ENCODE measurements at places on chromosomes 5 and 9.

DNA sequence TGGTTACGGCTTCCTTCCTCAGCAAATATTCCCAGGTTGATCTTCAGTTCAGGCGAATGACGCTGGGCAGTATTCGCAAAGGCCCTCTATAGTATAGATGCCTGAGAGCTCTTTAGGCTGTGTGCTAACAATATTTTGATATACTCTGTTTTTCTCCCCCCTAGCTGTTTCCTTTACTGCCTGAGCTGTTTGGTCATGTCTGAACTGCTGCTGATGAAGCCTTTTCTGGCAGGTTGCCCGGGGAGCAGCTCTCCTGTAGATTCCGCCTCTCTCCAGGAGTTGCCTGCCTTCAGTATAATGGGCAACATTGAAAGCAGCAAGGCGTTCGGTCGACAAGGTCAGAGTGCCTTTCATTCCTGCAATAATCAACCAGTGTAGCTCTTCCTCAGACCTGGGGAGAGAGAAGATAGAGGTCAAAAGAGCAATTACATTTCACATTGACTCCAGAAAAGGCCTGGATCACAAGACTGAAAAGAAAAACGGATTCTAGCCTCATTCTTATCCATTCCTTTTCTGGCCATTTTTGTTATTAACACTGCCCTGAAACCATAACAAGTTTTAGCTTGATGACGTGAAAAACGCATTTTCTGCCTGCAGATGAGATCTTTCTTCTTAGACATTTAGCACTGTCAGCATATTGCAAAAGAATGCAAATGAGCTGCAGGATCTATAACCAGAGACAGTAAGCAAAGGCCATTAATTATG, 60.1 kb upstream of the ZNF608 start:
- no peak for DNase-seq

- DNase-seq: no peak
These were observed 58.6 kb upstream of the XPA start for GRCh38 chr9:97755618-97756267.

DNA sequence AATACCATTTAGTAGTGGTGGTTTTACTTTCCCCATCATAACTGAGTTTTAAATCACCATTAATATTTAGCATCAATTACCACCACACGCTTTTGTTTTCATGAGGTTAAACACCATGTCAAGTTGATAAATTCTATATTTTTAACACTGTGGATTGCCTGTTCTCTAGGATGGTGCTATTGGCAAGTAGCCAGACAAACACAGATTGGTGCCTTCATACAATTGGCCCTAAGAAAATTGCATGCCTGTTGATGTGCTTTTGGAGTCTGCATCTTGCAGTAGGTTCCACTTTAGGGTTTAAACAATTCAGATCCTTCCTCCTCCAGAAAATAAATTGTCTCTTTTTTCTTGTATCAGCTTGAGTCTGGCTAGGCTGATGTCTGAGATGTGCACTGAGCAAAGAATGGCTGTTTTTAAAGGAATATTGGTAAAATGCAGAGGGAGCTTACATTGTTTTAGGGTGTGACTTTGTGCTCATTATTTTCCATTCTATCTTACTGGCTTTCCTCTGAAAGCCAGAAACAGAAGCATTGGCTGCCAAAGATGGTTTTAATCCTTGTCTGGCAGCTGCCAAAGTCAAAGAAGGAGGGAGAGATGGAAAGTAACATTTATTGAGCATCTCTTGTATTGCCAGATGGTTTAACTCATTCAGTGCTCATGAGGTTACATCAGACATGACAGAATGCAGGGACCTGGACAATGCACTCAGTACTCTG, 19.6 kb upstream of the MAN2A1 start:
- no peak for DNase-seq

- DNase-seq: no peak
These were observed 327.1 kb upstream of the NUDT12 start for GRCh38 chr5:103889500-103890209.

DNA sequence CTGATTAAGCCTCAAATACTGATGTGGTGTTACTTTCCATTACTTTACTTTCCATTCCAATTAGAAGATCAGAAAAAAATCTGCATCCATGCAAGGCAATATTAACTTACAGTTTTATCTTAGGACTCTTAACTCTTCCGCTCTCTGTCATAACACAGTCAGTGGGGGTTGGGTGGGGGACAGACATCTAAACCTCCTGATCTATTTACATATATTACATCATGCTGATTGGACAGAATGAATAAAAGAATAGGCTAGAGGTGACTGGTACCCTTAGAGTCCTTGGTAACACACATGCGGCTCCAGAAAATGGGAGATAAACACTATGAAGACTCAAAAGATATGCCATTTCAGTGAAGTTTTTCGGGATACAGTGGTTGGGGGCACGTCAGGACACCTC, 27.6 kb downstream of the RAPGEF6 start:
- no peak for DNase-seq

GRCh38 chr9:30774326-30774725, 1610.1 kb upstream of the ACO1 start:
- DNase-seq: no peak

DNA sequence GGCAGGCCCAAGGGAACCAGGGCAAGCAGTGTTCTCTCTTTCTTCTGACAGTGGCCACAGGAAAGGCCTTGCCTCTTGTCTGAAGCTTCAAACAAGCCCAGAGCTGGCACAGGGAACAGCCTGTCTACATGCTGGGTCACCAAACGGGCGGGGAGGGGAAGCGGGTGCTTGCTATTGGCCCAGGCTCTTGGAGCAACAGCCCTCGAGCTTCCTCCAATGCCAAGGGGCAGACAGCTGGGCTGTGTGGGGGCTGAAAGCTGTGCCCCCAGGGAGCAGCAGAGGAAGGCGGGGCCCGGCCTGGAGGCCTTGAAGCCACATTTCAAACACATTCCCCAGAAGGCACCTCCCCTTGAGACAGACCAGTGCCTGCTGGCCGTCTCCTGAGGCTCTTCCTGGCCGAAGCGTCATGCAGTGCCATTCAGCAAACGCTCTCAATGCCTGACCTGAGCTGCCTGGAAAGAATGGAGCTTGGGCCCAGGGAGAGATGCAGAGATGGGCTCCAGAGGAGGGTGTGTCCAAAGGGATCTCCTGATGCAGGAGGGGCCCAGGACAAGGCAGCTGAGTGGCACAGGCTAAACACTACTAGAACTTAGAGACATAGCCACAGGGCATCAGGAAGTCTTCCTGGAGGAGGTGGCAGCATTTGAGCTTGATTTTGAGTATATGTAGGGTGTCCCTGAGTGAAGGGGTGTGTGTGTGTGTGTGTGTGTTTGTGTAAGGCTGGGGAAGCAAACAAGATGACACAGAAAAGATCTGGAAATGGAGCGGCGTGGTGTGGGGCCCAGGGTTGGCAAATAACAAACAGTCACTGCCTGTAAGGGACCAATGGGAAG, 2.5 kb downstream of the FIBCD1 start:
- no peak for DNase-seq

DNA sequence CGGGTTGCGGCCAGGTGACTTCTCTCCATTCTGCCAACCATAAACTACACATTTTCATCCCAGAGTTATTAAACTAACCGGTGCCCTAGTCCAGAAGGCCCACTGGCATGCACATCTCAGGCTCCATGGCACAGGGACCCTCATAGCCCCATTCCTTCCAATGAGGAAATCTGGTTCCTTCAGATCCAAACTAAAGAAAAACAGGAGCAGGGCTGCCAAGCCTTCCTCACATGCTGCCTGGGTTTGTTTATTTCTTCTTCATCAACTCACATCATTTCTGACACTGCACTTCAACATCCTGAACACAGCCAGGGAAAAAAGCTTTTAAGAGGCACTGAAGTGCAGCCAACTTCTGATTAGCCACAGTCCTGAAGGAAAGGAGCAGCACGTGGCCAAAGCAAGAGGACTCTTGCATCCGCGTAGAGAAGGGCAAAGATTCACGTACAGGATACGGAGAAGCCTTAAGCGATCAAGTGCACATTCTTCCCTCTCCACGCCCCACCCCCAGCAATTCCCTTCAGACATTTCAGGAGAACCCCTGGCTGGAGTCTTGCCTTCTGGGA, 22.5 kb downstream of the LHFPL2 start:
- no peak for DNase-seq

- no peak for DNase-seq
These were observed 228.0 kb downstream of the TLE4 start for GRCh38 chr9:79799691-79800335.

DNA sequence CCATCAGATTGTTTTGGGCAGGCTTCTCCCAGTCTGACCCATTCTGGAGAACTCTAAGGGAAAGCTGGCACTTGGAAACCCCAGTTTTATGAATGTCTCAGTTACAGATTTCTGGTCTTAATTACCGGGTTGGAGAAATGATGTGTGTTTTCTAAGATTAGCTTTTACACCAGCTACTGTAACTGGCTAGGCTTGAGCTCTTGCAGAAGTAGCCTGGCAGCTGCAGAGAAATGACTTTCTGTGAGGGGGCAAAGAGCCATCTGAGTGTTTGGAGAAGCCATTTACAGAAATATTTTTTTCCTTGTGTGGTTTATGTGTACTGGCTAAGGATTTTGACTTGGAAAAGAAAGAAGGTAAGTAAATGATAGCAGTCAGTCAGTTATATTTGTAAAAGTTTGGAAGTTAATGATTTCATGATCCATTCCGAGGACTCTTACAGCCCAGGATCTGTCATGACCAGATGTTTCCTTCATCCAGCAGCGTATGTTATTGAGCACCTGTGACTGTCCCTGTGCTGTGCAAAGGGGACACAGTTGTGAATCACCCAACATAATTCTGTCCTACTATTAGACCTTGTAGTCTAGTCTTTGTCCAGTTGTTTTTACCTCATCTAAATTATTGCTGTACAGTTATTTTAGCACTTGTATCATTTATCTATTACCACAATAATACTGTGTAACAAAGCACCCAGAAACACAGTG, 53.7 kb upstream of the GDNF start:
- DNase-seq: no peak

- DNase-seq: no peak
These were observed 67.5 kb downstream of the COL15A1 start for GRCh38 chr9:99011161-99011709.

DNA sequence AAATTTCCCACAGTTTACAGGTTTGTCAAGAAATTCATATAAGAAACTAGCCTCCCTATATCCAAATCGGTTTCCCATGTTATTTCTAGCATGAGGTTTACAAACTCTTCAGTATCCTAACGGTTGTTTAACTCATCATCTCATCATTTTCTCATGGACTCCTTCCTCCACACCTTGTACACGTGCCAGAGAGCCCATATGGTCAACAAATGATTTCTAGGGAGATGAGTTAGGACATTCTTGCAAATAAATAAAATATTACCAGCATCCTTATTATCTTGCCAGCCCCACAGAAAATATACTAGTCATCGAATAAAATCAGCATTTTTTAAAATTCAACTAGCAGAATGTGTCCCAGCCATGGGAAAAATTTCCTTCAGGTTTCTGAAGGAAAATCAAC, 285.2 kb downstream of the EBF1 start:
- DNase-seq: no peak

DNA sequence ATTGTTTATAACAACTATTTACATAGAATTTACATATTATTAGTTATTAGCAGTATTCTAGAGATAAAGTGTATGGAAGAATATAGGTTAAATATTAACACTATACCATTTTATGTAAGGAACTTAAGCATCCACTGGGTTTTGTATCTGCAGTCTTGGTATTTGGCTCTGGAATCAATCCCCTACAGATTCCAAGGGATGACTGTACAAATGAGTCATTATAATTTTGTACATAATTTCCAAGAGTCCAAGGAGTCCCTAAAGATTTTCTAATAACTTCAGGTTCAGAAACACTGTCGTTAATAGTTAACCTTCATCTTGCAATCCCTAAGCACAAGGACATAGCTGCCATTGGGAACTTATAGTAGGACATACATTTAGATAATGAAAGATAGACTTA, 254.8 kb upstream of the PDE4D start:
- DNase-seq: no peak

DNA sequence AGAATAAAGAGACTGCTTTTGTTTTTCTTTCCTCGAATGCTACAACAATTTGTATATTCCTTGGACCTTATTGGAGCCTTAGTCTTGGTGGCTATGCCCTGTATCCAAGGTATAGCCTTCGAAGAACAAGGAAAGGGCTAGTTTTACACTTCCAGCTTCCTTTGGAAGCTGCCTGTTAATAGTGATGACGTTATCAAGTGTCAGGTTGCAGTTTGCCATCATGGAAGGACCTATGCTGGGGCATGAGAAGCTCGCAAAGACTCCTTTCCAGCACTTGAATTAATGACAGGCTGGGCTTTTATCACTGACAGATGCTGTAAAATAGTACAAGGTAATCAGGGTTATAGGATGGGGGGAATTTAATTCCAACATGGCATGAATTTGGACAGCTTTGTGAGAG, 157.9 kb downstream of the KDM4C start:
- no peak for DNase-seq

- DNase-seq: no peak
These were observed 255.5 kb downstream of the MAN2A1 start for GRCh38 chr5:109945097-109945678.

- no peak for DNase-seq
These were observed 306.6 kb downstream of the ACTL7B start for GRCh38 chr9:108549184-108549583.

DNA sequence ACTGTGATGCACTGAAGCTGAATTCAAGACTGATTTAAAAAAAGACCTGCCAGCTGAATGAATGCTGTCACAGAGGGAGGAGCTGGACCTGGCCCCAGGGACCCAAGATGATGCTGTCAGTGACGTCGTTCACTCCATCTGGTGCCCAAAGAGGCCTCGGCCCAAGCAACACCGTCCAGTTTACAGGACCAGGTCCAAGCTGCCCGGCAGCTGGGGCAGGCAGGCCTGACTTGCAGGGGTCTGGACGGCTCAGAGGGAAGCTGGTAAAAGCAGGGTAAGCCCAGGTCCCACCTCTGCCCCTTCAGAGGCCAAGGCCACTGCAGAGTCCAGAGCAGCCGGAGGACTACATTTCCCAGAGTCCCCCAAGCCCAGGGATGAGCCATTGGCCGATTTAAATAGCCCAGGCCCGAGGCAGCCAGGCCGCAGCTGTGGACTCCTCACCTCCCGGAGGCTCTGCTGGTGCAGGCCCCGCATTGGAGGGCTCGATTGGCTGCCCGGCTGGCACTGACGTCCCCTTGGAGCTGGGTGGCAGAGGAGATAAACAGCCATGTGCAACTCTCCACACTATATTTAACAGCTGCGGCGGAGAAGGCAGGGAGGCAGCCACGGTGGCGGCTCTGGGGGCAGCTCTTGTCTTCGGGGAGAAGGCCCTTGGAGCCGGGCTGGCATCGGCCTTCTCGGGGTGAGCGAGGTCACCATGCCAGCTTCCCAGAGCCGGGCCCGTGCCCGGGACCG, at the start of gene PLPP7:
PLPP7 (plus strand) TSS at position 423 of the 735 bp plus-strand sequence; CDS start at position 698, 275 bp downstream.
- DNase-seq: no peak

- no peak for DNase-seq
These were observed 1.0 kb downstream of the NAIF1 start for GRCh38 chr9:128065907-128066712.

GRCh38 chr5:128111818-128112448, 28.4 kb downstream of the SLC12A2 start:
- no peak for DNase-seq

- peak; percentile 67 for DNase-seq
These were observed 21.3 kb downstream of the TRMO start for GRCh38 chr9:97900738-97901565.

- DNase-seq: no peak
These were observed 50.7 kb upstream of the C6 start for GRCh38 chr5:41264019-41264418.
